ENCODE measurements at places on chromosomes 11 and 22.

- DNase-seq = no peak
These were observed 10.8 kb downstream of the BLID start for GRCh38 chr11:122105044-122105758.

DNA sequence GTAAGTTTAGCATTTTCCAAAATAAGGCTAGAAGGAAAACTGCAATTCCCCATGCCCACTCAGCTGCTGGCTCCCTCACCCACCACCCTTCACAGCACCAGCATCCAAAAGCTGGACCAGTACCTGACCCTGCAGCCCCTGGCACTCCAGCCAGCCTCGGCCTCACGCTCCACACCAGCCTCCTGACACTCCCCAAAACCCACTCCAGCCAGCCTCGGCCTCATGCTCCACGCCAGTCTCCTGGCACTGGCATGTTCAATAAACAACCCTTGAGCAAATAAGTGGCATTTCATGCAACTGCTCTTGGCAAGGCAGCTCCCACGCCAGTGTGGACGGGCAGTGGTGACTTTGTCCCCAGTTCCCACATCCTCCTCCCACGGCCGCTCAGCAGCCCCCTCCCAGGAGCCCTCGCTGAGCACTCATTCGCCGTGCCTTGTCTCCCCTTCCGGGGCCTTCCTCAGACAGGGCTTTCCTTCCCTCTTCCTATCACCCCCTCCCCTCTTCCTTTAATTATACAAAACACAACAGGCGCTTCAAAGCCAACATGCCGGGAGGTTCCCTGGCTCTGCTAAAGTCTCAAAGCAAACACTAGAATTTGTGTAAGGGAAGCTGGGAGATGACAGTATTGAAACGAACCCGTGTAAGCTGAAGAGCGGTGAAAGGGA lies 6.8 kb downstream of the TOLLIP start:
- no peak for DNase-seq

- no peak for DNase-seq
These were observed 6.9 kb upstream of the B3GNT6 start for GRCh38 chr11:77027275-77027674.

- no peak for DNase-seq
These were observed 28.6 kb downstream of the TECTA start for GRCh38 chr11:121129362-121130340.

DNA sequence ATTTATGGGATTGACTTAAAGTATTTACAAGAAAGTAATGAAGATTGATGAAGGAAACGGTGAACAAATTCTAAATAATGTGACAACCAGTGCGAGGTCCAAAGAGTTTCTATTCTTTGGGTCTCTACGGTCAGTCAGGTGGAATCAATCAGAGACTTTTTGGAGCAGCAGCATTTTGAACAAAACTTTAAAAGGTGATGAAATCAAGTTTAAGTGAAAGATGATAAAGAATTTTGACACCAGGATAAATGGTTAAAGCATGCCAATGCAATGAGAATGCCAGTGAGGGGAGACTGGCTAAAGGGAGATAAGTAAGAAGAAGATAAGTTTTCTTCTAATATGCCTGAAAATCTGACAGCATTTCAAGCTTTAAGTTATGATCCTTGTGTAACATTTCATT lies 67.9 kb downstream of the DCUN1D5 start:
- no peak for DNase-seq

GRCh38 chr11:17013548-17014320 lies 480 bp downstream of the PLEKHA7 start:
- DNase-seq = no peak

GRCh38 chr11:82465481-82465880 lies 268.2 kb downstream of the FAM181B start:
- DNase-seq = no peak

- no peak for DNase-seq
These were observed 6.8 kb downstream of the ZNF74 start for GRCh38 chr22:20400606-20401375.

DNA sequence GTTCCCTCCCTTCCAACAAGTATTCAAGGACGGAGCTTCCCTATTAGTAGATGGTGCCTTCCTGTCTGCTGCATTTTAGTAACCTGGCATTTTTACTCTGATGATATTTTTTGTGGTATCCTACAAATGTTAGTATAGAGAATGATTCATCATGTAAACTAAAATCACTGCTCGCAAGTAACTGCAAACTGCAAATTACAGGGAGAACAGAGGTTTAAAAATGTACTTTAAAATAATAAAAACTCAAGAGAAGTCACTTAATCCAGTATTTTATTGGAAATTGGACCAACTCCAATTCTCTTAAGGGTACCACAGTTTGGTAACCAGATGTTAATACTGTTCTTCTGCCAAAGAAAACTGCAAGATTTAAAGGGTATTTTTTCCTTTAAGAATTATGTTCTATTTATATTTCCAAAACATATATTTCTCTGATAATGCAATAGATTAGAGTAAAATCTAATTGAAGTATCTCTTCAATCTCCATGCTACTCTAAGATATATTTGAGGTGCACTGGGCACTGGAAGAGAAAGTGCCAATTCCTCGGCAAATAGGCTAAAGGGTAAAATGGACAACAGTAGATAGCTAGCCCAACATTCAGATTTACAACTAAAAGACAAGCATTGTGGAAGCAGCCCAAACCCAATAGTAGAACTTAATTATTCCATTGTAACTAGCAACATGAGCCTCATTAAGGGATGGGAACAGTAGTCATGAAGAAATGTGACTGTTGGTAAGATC lies 298.0 kb downstream of the TTC28 start:
- no peak for DNase-seq

DNA sequence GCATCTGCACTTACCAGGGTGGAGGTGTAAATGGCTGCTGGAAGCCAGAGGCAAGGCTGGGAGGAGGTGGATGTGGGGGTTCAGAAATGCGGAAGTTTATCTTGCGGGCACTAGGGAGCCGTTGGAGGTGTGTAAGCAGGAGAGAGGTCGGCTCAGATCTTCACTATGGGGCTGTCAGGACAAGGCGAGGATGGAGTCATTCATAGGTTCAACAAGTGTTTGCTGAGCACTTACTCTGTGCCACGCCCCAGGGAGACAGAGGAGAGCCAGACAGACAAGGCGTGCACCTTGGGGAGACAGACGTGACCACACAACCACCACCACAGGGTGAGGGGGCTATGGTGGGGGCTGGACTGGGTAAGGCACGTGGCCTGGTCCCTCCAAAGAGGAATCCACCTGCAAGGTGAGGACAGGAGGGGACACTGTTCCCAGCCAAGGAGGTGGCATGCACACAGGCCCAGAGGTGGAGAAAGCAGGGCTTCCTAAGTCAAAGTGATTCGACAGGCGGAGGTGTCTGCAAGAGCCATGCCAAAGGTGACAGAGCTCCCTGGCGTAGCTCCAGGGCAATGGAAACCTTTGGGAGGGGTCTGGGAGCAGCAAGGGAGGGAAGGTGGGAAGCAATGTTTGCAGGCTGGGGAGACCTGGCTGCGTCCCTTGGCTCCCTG lies 30.8 kb upstream of the TCF20 start:
- DNase-seq = no peak

- no peak for DNase-seq
These were observed 226.3 kb downstream of the DSCAML1 start for GRCh38 chr11:117570701-117571100.

DNA sequence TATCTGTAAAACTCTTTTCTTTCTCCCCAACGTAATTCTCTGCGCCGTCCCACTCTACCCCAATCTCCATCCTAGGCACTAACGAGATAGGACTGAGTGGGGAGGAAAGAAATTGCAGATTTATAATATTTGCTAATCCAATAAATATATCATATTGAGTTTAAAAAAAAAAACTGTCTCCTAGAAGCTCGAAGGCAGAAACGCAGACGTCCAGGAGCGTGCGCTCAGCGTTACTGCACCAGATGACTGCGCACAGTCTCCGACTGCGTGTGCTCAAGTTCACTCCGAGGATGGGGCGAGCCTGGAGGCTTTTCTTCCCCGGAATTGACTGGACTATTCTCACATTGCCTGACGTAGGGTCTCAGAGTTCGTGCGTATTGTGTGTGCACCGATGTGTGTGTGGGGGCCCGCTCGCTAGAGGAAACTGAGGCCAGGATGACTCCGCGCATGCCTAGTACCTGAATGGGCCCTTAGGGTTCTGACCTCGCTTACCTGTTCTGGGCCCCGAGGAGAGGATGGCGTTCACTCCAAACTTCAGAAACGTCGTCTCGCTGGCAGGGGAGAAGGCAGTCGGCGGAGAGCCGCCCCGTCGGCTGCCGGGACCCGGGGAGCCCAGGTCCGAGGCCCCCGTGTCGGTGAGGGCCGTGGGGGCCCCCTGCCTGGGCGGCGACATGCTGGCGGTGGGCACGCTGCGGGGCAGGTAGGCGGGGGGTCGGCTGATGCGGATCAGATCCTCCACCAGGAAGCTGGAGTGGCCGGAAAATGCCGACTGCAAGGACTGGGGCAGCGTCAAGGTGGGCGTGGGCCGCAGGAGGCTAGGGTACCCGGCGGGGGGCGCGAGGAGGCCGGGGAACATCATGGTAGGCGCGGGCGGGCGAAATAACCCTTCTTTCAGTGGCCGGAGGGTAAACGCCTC lies 551 bp downstream of the DBX1 start:
- DNase-seq = no peak

DNA sequence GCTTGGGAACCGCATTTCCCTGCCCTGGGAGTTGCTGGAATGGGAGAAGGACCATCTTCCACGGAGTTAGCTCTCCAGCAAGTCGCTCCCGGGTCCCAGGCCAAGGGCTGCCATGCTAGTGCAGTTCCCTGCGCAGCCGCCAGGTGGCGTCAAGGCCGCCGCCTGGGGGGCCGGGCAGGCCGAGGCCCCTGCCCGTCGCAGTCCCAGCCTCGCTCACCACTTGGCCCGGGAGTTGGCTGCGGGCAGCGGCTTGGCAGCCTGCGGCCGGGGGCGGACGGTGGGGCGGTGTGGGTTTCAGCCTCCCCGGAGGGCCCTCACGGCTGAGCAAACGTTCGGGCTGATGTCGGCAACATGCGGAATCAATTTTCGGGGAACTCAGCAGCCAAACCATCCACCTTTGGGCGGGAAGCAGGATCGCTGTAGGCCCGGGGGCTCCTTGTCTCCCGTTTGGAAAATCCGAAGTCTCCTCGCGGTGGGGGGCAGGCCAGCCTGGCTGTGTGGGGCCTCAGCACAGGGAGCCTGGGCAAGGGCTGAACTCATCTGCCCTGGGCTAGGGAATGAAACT lies 415.1 kb downstream of the SOX6 start:
- DNase-seq = no peak

DNA sequence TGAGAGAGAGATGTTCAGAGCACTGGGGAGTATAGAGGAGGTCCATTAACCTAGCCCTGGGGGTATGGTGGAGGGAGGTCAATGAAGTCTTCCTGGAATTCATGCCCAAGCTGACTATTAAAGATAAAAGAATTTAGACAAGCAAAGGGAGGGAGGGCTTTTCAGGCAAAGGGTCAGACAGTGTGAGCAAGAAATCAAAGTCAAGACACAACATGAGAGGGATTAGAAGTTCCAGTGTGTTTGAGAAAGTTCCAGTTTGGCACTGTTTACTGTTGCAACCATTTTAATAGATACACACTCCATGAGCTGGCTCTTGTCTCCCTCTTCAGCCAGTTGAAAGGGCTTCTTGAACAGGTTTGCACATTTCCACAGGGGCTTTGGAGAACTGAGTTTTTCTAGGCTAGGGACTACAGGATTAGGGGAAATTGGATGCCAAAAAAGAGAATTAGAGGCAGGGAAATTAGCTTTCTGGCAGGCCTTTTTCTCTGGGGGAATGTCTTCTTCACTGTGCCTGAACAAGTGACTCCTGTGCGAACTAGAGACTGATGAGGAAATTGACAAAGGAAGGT lies 14.7 kb upstream of the NNMT start:
- no peak for DNase-seq

- peak; percentile 56 for DNase-seq
These were observed 537.9 kb upstream of the FAT3 start for GRCh38 chr11:91686700-91687099.

DNA sequence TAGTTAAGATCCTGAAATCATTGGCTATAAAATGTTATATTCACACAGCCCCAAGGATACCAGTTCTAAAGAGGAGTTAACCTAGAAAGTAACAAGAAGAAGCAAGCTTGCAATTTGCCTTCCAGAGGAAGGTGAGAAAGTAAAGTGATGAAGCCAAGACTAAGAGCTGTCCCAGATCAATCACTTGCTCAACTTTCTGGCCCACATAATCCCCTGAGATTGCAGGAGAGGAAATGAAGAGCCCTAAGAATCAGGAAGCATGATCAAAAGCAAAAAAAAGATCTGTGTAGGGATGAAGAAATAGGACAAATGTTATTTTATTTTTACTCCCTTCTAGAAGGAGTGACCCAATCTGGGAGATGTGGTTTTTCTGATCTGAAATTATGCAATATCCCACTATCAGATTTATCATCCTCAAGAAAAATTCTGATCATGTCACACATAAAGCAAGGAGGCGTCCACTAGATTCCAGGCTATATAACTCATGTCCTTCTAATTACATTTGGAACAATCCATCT lies 180.3 kb upstream of the GUCY1A2 start:
- DNase-seq = no peak

Measured in NCI-H1930 (cell line).